Fibroblast of gingiva (primary cell): ENCODE measurements at places on chromosomes 3 and 15.
A peak's percentile ranks its signal among the peaks of the same experiment; 100 is the strongest.

DNA sequence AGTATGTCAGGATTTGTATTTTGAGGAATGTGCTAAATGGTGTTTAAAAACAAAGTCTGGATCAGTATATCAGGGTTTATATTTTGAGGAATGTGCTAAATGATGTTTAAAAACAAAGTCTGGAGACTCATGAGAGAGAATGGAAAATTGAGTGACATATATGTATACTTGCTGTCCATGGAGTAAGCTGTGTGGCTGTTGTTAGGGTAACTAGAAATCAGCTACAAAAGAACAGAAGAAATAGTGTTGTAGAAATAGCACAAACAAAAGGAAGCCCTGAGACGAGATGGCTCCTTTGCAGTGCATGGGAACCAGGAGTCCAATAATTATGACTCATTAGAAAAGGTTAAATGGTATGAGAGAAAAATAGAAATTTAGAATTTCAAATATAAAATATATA lies 282.7 kb upstream of the MANF start:
- no peak for DNase-seq

DNA sequence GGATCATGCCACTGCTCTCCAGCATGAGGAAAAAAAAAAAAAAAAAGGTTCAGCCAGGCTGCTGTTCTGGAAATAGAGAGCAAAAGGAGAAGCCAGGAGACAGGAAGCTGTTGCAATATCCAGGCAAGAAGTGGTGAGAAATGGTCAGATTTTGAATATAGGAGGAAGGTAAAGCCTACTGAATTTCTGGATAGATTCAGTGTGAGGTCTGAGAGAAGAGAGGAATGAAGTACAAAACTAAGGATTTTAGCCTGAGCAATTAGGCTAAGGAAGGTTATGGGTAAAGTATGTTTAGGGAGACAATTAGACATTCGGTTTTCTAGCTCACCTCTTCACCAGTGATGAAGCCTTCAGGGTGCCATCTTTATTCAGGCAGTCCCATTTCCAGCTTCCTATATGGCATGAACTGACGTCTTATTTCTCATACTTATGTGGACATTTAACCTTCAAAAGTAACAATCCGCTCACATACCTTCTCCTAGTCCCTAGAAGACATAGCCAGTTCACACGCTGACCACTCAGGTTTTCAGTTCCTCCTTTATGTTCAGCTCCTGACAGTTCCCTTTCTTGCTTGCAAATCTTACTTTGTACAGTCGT lies 57.2 kb downstream of the KIF9 start:
- peak; percentile 19 for DNase-seq

GRCh38 chr15:24075420-24076089 lies 388.4 kb upstream of the NDN start:
- no peak for DNase-seq

DNA sequence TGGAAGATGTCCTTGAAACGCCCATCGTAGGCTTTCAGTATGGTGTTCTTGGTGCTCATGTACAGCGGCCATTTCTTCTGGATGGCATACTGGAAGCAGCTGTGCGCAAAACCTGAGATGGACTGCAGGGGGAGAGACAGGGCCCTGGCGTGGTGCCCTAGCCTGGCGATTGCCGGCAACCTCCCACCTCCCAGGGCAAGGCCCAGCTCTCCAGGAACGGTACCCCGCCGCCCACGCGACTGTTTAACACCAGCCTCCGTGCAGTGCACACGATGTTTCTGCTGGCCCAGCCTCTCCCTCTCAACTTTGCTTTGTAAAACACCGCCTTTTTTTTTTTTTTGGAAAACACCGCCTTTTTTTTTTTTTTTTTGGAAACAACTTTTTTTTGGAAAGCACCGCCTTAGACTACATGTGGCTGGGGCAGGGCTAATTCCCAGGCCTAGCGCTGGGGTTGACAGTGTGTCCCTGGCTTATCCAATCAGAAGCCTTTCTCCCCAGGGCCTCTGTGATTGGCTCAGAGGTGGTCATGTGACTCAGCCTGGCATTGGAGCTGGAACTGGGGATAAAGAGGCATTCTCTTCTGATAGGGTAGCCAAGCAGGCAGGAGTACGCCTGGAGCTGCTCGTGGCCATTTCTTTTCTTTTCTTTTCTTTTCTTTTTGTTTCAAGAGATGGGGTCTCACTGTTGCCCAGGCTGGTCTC lies 14.7 kb downstream of the IDH2 start:
- peak; percentile 27 for DNase-seq

- peak; percentile 21 for DNase-seq
Measured at GRCh38 chr15:73593304-73594074, 39.7 kb downstream of the NPTN start.

DNA sequence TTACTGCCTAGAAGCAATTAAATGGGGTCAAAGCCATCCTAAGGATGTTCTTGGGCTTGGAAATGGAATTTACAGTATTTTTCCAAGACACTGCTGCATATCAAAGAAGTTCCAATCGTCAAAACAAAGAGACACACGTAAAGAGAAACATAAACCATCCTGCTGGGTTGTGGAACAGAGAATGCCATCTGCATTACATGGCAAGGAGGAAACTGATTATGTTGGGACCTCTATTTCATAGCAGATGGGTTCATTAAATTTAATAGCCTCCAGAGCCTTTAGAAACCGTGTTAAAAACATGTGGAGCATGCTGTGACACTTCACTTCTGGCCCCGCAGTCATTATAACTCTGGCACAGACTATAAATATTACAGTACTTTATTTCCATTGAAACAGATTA lies 154.6 kb downstream of the LRTM1 start:
- DNase-seq: no peak

DNA sequence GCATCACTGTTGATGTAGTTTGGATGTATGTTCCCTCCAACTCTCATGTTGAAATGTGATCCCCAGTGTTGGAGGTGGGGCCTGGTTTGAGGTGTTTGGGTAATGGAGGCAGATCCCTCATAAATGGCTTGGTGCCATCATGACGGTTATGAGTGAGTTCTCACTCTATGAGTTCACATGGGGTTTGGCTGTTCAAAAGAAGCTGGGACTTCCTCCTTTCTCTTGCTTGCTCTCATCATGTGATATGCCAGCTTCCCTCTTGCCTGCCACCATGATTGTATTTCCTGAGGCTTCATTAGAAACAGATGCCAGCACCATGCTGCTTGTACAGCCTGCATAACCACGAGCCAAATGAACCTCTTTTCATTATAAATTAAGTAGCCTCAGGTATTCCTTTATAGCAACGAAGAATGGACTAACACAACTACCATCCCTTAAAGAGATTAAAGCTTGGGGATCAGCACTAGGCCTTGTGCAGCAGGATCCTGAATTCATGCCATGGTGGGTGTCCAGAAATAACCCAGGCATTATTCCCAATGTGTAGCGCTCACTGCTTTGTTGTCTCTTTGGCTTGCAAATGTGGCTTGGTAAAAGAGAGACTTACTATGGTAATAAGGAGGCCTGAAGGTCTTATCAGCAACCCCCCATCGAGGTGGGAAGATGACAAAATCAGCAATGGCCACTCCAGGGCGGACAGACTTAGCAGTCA lies 41.9 kb downstream of the NDUFB4 start:
- no peak for DNase-seq
